Stimulated activated CD4-positive, alpha-beta T cell treated with anti-CD3 and anti-CD28 coated beads, Interleukin-4, amount 100 ng/mL, for 4 hours (primary cell): ENCODE measurements at places on chromosomes 2 and 18.

GRCh38 chr2:160418398-160418765 lies 75.2 kb downstream of the RBMS1 start:
- DNase-seq, result no peak

GRCh38 chr2:225429717-225430116 lies 30.2 kb downstream of the NYAP2 start:
- no peak for DNase-seq

DNA sequence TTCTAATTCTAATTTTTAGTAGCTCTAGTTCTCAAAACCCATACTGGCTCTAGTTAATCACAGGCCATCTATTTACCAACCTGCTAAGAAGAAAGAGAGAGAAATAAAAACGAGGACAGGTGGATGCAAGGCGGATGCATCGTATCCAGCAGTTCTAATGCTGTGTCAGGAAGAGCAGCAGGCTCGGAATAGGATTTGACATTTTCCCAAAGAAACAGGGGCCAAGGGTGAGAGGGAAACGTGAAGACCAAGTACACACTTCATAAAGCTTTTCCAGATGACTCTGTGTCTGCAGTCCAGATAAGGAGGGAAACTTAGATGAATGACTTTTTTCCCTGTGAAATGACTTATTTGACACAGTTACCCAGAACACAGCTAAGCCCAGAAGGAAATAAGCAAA lies 117.5 kb downstream of the ESCO1 start:
- DNase-seq, result no peak

DNA sequence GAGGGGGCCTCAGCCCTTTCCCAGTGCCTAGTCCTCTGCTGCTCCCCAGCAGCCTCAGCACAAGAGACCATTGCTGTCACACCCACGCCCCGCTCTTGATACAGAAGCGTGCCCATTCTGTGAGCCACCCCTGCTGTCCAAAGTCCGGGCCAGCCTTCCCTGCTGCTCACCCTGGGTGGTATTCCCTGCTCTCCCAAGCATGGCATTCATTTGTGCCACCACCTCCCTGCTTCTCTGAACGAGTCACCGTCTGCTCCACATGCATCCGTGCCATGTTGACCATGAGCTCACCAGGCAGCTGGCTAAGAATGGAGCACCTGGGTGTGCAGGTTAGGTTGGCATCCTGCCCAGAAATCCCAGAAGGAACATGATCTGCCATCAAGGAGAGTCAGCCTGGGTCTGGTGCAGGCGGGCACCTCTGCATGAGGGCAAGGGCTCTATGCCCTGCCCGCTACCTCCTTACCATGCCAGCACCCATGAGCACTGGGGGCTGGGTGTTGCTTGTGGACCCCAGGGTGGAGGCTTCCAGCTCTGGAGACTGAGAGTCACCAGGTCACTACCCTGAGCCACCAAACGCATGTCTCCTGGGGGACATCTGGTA lies 63.0 kb downstream of the TWIST2 start:
- no peak for DNase-seq

DNA sequence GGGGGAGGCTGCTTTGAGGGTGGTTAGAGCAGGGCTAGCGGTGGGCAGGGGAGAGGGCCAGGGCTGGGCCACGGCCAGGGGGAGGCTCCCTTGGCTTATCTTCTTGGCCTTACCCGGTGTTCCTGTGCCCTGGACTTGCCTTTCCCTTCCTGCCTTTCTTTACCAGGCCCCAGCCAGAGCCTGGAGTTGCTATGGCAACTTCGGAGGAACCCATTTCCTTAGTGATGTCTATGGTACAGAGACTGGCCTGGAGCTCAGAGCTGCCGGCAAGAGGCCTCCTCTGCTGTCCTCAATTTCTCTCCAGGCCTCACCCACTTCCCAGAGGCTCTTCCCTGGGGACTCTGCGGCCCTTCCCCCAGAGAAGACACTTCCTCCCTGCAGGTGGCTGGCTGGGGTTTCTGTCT lies 11.5 kb downstream of the SPEG start:
- no peak for DNase-seq

- DNase-seq, result no peak
Measured at GRCh38 chr2:190746971-190747761, 98.3 kb downstream of the NAB1 start.

GRCh38 chr2:48691935-48692691 lies 63.4 kb downstream of the LHCGR start:
- DNase-seq, result no peak

DNA sequence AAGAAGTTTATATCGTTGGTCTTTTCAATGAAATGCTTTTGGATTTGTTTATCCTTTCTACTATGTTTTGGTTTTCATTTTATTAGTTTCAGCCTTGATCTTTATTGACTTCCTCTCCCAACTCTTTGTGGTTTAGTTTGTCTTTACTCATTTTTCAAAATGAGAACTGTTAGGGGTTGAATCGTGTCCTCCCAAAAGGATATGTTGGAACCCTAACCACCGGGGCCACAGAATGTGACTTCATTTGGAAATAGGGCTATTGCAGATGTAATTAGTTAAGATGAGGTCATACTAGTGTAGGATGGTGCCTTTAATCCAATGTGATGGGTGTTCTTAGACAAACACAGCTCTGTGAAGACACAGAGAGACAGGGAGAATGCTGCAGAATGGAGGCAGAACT lies 60.4 kb upstream of the IL1R2 start:
- no peak for DNase-seq

GRCh38 chr2:111698743-111699554 lies 185.0 kb downstream of the ANAPC1 start:
- DNase-seq, result peak; percentile 66

GRCh38 chr2:218896501-218897393 lies 16.1 kb downstream of the WNT10A start:
- DNase-seq, result peak; percentile 77

DNA sequence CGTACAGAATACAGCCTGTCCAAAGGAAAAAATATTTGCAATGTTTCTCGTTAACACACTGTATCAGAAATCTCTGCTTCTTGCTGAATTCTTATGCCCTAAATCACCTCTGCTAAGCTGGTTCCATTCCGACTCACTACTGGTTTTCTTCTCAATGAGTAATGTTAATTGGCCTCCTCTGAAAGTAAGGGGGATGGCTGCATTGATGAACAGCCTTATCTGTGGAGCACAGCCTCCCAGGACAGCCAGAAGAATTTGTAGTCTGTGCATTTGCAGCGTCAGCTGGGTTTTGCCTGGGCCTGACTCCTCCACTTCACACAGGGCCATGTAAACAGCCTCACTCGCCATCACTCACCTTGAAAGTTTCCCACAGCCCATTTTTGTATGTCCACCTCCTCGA lies 127.7 kb downstream of the RNF152 start:
- DNase-seq, result no peak

DNA sequence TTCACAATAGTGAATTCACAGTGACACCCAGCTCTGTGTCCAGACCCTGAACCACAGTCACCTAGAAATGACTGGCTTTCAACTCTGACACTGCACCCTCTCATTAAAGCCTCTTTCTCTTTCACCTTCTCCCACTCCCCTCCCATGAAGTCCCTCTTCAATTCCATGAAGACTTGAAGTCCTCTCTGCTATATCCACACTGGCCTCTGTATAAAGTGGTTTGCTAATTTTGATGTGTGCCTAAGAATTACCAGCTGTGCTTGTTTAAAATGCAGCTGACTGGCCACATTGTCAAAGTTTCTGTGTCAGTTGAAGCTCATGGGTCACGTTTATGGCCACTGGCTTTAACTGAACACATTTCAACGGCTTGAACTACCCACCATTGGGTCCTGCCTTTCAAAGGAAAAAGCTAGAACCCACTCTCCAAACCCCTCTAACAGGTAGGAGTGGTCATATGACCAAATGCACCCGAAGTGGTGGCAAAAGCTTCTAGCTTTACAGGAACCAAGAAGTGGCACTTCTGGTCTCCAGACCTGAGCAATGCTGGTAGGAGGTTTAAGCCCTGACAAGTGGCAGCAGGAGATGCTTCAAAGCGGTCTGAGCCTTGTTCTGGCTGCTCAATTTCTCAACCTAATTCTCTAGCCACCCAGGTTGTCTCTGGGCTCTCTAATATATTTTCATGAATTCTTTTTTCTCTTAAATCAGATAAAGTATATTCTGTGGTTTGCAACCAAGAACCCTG lies 34.2 kb downstream of the B4GALT6 start:
- no peak for DNase-seq

DNA sequence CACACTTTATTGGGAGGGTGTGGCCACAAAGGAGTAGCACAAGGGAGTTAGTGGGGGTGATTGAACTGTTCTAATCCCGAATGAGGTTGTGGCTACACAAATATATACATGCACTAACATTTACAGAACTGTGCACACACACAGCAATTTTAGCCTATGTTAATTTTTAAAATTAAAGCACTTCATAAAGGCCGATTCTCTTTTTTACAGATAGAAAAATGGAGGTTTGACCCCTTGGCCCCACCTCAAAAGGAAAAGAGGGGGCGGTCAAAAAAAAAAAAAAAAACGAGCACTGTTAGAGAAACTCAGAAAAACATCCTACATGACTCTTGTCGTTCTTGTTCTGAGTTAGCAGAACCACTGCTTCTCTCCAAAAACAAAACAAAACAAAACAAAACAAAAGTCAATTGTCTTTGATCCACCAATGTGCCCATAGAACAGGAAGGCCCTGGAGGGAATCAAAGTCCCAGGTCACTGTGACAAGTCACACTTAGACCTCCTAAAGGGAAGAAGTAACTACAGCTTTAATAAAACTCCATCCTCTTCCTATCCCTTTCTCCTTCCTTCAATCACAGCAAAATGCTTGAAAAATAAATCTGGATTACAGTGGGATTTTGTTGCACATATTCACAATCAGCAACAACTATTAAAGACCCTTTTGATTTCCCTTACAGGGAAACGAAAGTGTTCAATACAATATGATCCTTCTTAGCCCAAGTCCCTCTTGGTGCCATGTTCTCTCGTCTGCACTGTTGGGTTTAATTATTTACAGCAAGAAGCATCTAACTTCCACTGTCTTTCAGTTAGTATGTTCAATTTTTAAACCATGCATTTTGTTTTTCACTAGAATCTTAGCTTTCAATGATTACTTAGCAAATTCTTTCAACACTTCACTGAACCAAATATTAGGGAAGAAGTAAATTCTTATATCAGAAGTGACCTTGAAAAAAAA lies 16.6 kb downstream of the LRP2 start:
- no peak for DNase-seq

DNA sequence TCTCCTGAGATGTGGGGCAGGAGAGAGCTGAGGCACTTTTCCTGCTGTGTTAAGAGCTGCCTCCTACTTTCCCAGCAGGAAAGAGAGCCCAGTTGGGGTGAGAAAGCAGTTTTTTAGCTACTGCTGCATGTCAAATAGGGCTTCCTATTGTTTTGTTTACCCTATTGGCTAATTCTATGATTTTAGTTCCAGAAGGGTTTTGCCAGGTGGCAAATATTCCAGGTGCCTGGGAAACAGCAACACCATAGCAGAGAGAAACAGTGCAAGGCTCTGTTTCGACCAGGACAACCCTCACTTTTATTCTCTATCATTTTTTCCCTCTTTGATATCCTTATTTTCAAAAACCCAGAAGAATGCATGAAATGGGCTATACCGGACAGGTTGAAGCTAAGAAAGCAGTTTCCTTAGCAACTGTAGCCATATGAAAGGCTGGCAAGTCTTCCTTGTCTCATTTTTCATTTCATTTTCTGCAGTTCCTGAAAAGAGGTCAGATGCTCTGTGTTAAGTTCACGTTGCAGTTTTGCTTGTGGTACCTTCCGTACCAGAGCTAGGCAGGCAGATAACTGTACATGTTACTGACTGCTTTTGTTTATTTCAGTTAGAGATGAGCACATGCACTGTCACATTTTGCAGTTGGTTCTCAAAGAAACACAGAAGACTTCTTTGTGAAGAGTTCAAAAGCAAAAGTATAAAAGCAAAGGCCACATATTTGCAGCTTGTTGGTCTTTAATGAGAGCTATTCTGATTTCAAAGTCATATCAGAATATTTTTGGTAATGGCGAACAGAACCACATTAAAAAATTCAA lies 84.8 kb downstream of the AQP4 start:
- no peak for DNase-seq

DNA sequence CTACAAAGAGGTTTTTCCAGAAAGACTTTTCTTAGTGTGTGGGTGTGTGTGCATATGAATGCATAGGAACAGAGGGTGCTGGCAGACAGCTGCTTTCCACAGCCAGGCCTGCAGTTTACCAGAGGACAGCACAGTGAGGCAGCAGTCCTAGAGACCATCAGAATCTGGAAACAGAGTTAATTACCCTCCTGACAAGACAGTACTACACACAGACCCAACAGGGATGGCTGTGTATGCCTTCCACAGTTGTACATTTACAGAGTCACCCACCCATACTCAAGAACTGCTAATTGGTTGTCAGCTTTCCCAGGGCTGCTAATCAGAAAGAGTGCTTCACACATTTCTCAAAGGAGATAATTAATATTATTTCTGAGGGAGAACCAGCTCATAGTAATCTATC lies 104.7 kb downstream of the FEZ2 start:
- DNase-seq, result no peak

DNA sequence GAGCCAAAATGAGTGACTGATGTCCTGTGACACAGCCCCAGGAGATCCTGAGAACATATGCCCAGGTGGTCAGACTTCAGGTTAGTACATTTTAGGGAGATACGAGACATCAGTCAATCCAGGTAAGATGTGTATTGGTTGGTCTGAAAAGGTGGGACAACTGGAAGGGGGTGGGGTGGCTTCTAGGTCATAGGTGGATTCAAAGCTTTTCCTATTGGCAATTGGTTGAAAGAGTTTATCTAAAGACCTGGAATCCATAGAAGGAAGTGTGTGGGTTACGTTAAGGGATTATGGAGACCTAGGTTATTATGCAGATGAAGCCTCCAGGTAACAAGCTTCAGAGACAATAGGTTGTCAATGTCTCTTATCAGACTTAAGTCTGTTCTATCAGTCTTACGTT lies 136.5 kb downstream of the ZNF532 start:
- DNase-seq, result no peak

DNA sequence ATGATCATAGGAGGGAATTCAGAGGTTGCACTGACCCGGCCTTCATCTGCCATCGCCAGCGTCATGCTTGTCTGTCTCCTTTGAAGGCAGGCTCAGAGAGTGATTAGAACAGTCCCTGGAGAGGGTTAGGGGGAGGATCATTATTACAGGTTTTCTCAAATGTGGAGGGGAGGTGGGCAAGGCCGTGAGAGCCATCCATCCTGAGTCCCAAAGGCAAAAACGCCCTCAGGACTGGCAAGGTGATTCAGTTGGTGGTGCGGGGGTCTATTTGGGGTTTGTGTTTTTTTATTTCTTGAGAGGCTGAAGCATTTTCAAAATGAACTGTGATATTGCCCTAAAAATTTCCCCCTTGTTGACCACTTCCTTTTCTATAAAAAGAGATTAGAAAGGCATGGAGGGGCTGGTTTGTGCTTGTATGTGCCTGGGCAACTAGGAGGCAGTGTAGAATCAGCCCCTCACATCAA lies 39.3 kb upstream of the GYPC start:
- no peak for DNase-seq

- no peak for DNase-seq
Measured at GRCh38 chr2:216071111-216071851, 10.3 kb downstream of the PECR start.
